ENCODE measurements at places on chromosomes 11 and 22. TPM values are rescaled to one million over a fixed set of nuclear protein-coding genes. Genes with fewer than 3 reads are reported as not detected.
A peak's percentile ranks its signal among the peaks of the same experiment; 100 is the strongest.

DNA sequence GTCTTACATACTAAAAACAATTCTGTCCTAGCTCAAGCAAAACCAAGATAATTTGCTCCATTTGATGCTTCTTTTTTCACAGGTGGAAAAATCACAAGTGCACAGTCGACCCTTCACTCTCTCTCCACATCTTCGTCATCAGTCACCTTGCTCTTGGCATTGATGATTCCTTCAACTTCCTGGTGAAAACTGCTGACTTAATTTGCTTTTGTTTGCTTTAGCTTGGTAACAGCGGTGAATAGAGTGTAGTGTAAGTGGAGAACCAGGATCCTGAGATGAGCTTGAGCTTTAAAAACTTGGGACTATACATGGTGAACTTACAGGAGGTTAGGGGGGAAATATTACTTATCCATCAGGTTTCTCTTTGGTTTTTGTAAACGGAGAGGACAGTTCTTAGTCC is 331.1 kb upstream of the ARHGAP42 start:
- H3K27me3 ChIP-seq, result no peaks in the 10 kb centered on the region
- peak overlapping the region; percentile 4 for H3K4me3 ChIP-seq
- H3K4me1 ChIP-seq, result peaks cover 4% of the 10 kb centered on the region
- DNase-seq, result no peak
- no peaks in the 10 kb centered on the region for H3K36me3 ChIP-seq

- no peaks in the 10 kb centered on the region for H3K36me3 ChIP-seq
- peaks cover 6% of the 10 kb centered on the region for H3K4me1 ChIP-seq
- no peak for DNase-seq
- H3K27me3 ChIP-seq, result peaks cover 15% of the 10 kb centered on the region
- no peak overlapping the region for H3K4me3 ChIP-seq
Observed at GRCh38 chr11:128029219-128029722, 558.1 kb downstream of the ETS1 start.

- no peak overlapping the region for H3K27ac ChIP-seq
- no peaks in the 10 kb centered on the region for H3K36me3 ChIP-seq
- peaks cover 67% of the 10 kb centered on the region for H3K4me1 ChIP-seq
- H3K4me3 ChIP-seq, result no peak overlapping the region
- no peaks in the 10 kb centered on the region for H3K27me3 ChIP-seq
Observed at GRCh38 chr11:126165311-126165720, 46.1 kb downstream of the RPUSD4 start.

DNA sequence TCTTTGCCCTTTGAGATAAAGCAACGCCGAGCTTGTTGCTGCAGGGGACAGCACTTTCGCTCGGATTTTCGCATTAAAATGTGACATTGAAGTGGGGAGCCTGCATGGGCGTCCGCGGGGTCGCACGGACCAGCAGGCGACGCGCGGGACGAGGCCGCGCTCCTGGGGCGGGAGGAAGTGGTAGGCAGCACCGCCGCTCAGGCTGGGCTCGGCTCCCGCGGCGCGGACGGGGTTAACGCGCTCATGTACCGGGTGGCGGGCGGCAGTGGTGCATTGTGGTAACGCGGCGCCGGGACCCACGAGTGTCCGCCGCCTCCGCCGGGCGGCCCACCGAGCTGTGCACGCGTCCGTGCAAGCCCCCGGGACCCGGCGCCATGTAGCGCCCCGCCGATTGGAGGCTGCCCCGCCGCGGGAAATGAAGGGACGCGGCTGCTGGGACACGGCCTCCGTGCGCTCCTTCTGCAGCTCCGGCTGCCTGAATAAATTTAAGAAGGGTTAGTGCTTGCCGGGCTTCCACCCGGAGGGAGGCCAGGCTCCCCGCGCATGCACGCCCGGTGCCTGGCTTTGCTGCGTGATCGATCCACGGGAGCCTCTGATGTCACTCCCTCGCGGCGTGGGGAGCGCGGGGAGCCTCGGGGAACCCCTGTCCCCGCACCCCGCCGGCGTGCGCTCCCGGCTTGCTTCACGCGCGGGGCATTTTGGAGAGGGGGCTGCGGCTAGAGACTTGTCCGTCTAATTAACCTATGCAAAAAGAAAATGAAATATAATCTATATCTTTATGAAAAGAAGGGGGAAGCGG is 127.7 kb downstream of the OSBP2 start:
- H3K4me1 ChIP-seq, result no peaks in the 10 kb centered on the region
- no peaks in the 10 kb centered on the region for H3K36me3 ChIP-seq
- H3K27ac ChIP-seq, result no peak overlapping the region
- peak overlapping the region; percentile 81 for H3K4me3 ChIP-seq
- peaks cover 80% of the 10 kb centered on the region for H3K27me3 ChIP-seq

GRCh38 chr11:125374398-125374797 is 121.7 kb downstream of the FEZ1 start:
- peaks cover 50% of the 10 kb centered on the region for H3K4me1 ChIP-seq
- no peak overlapping the region for H3K4me3 ChIP-seq
- DNase-seq, result no peak
- no peak overlapping the region for H3K27ac ChIP-seq
- H3K36me3 ChIP-seq, result peaks cover 4% of the 10 kb centered on the region
- H3K27me3 ChIP-seq, result peaks cover 26% of the 10 kb centered on the region

- no peaks in the 10 kb centered on the region for H3K36me3 ChIP-seq
- H3K4me3 ChIP-seq, result no peak overlapping the region
- H3K27ac ChIP-seq, result no peak overlapping the region
- peaks cover 7% of the 10 kb centered on the region for H3K4me1 ChIP-seq
- H3K27me3 ChIP-seq, result peaks cover 9% of the 10 kb centered on the region
Observed at GRCh38 chr22:31104869-31105268, 2.5 kb downstream of the SELENOM start.

GRCh38 chr22:25747245-25747944 is 5.4 kb downstream of the MYO18B start:
- H3K36me3 ChIP-seq, result no peaks in the 10 kb centered on the region
- H3K4me3 ChIP-seq, result no peak overlapping the region
- DNase-seq, result no peak
- H3K4me1 ChIP-seq, result no peaks in the 10 kb centered on the region
- H3K27me3 ChIP-seq, result peaks cover 30% of the 10 kb centered on the region
- H3K27ac ChIP-seq, result no peak overlapping the region

- DNase-seq, result no peak
- H3K4me1 ChIP-seq, result no peaks in the 10 kb centered on the region
- H3K36me3 ChIP-seq, result no peaks in the 10 kb centered on the region
- H3K4me3 ChIP-seq, result no peak overlapping the region
Observed at GRCh38 chr11:120703358-120704152, 192.0 kb downstream of the GRIK4 start.

The EIF3M gene
- 256 TPM for total RNA-seq

The NRXN2 gene
- 22.1 TPM for total RNA-seq

The SLC29A2 gene
- 31.7 TPM for total RNA-seq

The SEC14L6 gene
- 0.98 TPM for total RNA-seq

The CD3G gene
- 0.21 TPM for total RNA-seq

The KCNQ1 gene
- total RNA-seq, result 4.8 TPM

The TRIM49 gene
- not detected for total RNA-seq

The OR8A1 gene
- not detected for total RNA-seq
